PC-9 (cell line): ENCODE measurements at places on chromosomes 1 and 21. TPM values are rescaled to one million over a fixed set of nuclear protein-coding genes. Genes with fewer than 3 reads are reported as not detected.
A peak's percentile ranks its signal among the peaks of the same experiment; 100 is the strongest.

DNA sequence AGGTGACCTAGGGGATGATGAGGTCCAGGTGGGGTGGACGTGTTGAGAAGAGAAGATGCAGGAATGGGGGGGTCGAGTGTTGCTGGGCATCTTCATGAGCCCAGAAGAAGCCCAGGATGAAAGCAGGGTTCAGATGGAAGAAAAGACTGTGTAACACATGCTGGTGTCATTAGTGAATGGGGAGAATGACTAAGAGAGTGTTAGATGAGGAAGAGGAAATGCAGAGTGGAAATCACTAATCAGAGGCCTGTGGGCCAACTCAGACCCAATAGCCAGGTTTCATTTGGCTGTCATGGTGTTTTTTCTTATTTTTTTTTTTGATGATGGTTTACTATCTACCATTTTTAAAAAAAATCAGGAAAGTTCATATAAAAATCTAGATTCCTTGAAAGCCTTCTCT, 180.8 kb upstream of the CAMK1G start:
- no peak for DNase-seq

Gene GPR153
- total RNA-seq = 7.9 and 8.0 TPM in 2 replicates

Gene TACSTD2
- 489 and 702 TPM in 2 replicates for total RNA-seq

DNA sequence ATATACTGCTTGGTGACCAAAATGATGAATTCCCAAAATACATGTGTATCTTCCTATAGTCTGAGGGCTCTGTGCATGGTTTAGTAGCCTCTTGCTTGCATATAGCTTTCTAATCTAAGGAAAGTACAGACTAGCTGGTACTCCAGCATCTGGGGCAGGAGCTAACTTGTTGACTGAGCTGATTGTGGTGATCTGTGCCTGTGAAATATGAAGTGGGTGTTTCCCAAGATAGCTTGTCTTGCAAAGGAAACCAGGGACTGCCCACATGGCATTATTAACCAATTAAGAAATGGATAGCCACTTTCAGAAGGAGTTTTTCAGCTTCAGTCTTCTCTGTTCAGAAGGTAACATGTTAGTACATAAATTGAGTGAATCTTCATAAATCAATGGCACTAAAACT, 219.8 kb downstream of the NEGR1 start:
- no peak for DNase-seq

- DNase-seq = peak; percentile 54
Observed at GRCh38 chr1:41474490-41475271, 9.8 kb downstream of the EDN2 start.

GRCh38 chr1:88670462-88670861, 13.6 kb upstream of the PKN2 start:
- DNase-seq = no peak

DNA sequence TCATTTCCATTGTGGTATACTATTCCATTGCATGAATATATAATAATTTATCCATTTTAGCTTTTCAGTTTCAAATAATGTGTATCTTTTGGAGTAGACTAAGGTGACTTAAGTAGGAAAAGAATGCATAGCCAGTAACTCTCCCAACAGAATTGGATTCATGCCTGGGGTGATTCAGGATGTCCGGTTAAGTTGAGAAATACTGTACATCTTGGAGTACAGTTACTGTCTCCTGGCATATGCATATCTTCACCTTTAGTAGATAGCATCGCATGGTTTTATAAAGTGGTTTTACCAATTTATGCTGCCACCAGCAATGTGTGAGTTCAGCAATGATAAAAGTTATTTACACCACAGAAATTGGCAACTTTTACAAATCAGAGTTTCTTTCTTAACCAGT, 18.6 kb upstream of the SLC6A9 start:
- peak; percentile 30 for DNase-seq

DNA sequence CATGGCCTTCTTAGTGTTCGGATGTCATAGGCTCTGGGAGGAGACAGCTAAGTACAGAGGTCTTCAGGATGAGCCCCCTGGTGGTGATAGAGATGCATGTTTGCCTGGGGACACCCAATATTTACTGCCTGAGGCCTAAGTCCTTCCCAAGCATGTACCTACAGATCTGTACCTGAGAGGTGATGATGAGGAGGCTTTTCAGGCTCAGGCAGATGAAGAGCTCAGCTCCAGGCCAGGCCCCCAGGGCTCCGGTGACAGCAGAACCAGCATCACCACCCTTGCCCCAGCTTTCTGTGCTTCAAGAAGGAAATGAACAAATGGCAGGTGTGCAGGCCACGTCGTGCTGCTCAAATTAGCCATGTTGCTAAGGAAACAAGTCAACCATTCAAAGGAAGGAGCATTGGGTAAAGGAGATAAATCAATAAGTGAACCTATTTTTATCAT, 21.1 kb downstream of the CACNA1E start:
- no peak for DNase-seq

DNA sequence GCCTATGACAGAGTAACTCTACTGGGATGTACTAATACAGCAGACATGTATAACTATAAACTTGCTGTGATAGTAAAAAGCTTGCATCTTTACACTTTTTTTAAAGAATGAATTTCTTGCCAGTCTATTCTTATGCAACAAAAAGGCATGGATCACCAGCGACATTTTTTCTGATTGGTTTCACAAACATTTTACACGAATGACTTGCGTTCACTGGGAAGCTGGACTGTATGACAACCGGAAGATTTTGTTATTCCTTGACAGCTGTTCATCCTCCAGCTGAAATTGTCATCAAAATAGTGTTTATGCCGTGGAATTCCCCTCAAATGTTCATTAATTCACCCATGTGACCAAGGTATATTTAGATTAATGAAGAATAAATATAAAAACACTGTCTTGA, 131.0 kb downstream of the XPR1 start:
- DNase-seq = no peak

GRCh38 chr1:160836981-160837557, 25.6 kb downstream of the CD244 start:
- no peak for DNase-seq

DNA sequence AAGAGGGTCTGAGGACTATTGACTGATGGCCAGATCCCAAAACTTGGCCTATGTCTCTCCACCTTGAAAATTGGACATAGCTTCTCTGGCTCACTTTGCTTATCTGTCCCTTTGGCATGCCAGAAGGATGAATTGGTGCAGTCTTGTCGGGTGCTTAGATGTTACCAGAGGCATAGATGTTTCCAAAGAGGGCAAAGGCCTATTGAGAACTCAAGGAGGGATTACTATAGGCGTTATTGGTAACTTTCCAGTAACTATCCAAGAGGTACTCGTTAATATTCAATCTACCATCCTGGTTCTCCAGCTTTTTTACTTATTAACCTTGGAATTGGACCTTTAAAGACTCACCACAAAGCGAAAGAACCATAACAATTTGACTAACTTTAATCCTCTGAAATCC, 368.3 kb upstream of the ESRRG start:
- DNase-seq = no peak

- no peak for DNase-seq
Observed at GRCh38 chr1:3742439-3743298, 9.6 kb upstream of the CCDC27 start.
